ENCODE measurements at places on chromosomes 1 and 21.

DNA sequence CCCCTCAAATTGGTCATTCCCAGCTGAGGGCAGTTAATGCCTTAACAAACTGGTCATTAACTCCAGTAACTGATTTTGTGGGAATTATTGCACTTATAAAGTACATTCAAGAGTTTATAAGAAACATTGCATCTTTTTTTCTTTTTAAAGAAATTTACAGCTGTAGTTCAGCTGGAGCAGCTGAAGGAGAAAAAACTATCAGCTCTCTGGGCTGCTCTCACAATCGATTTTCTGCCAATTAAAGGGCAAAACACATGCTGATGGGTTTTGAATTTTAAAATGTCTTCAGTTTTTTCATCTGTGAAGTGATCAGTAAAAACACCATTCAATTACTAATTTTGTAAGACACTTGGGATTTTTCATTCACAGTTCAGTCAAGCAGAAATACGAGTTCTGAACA lies 74.7 kb downstream of the KIFAP3 start:
- DNase-seq = no peak

DNA sequence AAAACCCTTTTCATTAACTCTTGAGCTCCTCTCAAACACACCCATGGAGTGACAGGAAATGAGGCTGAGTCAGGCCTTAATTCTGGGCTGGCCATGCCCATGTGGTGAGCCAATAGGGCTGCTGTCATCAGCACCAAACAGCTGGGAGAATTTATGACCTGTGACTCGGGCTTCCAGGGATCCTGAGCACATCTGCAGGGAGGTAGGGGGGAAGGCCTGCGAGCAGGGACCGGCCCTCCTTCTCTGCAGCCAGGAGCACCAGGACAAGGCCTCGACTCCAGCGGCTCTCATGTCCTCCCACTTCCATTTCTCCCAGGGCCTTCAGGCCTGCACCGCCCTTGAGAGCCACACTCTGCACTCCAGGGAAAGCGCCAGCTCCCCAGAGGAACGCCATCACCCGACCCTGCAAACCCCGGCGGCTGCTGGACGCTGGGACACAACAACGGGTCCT lies 14.6 kb downstream of the RIPK4 start:
- no peak for DNase-seq

DNA sequence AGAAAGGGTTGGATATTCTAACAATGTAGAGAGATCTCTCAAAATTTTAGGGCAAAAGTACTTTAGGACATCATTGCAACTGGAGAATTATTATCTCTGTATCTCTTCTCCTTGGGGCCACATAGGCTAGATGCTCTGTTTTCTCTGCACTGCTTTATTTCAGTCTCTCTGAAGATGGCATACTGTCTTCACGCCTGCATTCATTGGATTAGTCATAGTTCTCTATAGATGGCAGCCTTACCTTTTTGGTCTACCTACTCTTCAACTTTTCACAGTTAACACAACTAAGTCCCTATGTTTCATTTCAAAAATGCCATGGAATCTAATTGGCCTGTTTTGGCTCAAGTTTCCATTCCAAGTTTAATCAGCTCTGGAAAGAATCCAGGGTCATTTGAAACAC lies 1623.3 kb upstream of the B3GALT2 start:
- DNase-seq = no peak

DNA sequence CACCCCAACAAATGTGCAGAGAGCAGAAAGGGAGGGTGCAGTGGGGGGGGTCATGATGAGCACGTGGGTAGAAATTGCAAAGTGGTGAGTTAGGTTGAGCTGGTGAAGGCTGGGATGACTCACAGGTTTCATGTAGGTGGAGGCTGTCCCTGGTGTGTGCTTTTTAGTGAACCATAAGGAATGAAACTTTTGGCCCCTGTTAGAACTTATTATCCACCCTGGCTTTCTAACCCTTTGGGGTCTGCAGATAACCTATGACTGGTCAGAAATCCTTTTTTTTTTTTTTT lies 46.9 kb downstream of the DOP1B start:
- DNase-seq = no peak

DNA sequence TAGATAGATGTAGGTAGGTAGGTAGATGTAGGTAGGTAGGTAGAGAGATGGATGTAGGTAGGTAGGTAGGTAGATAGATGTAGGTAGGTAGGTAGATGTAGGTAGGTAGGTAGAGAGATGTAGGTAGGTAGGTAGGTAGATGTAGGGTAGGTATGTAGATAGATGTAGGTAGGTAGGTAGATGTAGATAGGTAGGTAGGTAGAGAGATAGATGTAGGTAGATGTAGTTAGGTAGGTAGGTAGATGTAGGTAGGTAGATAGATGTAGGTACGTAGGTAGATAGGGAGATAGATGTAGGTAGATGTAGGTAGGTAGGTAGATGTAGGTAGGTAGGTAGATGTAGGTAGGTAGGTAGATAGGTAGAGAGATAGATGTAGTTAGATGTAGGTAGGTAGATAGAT lies 62.3 kb upstream of the MORC3 start:
- DNase-seq = no peak

GRCh38 chr1:91548376-91549040 lies 47.9 kb downstream of the CDC7 start:
- no peak for DNase-seq

GRCh38 chr1:4851385-4852065 lies 197.1 kb downstream of the AJAP1 start:
- DNase-seq = no peak

DNA sequence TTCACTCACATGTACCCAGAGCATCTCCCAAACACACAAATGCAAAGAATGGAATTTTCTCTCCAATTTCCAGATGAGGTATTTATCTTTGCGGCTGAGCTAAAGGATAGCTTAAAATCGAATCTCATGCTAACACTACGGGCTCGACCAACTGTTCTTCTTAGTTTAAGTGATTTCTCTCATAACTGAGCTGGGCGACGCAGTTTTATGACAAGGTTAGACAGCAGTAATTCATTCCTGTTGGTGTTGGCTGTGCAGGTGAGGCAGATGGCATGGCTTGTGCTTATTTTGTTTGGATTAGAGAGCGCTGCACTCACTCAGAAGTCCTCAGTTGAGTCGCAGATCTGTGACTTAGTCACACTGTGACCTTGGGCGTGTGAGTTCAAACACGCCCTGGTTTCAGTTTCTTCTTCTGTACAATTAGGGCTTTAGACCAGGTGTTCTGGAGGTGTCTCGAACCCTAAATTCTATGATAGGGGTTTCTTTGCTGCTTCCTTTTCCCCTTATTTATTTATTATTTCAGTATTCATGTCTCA lies 41.5 kb upstream of the MRPS6 start:
- DNase-seq = no peak

GRCh38 chr1:213864091-213864490 lies 123.7 kb upstream of the PROX1 start:
- no peak for DNase-seq

DNA sequence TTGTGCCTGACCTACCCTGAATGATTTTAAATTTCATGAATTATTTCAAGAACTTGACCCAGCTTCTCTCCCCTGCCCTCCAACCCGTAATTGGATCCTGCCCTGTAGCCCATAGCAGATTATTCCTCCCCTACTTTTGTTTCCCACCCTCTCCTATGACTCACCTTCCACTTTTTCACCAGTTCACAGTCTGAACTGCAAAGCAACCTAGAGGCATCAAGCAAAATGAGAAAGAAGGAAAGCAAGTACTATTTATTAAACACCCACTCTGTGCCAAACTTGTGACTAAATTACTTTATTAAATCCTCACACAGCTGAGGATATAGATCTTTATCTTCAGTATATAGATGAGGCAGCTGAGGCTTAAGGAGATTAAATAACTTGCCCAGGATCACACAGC lies 20.7 kb upstream of the IKBKE start:
- DNase-seq = no peak

DNA sequence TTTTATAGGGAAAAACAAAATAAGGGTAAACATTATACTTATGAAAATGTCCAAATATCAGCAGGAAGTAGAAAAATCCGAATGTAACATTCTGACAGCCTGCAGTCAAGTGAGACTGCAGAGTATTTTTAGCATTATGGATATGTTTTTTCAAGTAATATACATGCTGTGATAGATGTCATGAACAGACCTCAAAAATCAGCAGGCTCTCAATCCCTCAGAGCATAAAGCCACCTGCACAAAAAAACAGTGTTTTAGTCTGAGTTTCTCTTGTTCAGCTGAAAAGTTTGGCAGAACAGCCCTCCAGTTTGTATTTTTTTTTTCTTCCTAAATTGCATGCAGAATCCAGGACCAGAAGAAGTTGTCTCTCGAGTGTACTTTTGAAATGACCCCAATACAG lies 219.1 kb upstream of the FMN2 start:
- DNase-seq = no peak

GRCh38 chr21:45234127-45234526 lies 53.6 kb downstream of the POFUT2 start:
- no peak for DNase-seq

DNA sequence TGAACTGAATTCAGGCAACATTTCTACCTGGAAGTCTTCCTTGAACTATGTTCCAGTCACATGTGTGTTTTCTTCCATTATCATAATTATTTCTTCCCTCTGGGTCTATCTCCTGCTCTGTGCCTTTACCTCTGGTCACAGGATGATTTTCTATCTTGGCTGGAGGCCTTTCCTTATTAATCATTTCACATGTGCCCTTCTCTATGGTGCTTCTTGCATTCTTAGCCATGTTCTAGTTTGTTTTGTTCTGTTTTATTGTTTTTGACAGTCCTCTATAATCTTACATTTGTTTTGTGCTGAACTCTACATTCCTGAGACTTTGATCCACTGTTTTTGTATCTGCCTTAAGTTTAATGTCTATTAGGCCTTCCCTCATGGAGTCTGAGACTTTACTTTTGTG lies 51.0 kb downstream of the SGIP1 start:
- DNase-seq = no peak

DNA sequence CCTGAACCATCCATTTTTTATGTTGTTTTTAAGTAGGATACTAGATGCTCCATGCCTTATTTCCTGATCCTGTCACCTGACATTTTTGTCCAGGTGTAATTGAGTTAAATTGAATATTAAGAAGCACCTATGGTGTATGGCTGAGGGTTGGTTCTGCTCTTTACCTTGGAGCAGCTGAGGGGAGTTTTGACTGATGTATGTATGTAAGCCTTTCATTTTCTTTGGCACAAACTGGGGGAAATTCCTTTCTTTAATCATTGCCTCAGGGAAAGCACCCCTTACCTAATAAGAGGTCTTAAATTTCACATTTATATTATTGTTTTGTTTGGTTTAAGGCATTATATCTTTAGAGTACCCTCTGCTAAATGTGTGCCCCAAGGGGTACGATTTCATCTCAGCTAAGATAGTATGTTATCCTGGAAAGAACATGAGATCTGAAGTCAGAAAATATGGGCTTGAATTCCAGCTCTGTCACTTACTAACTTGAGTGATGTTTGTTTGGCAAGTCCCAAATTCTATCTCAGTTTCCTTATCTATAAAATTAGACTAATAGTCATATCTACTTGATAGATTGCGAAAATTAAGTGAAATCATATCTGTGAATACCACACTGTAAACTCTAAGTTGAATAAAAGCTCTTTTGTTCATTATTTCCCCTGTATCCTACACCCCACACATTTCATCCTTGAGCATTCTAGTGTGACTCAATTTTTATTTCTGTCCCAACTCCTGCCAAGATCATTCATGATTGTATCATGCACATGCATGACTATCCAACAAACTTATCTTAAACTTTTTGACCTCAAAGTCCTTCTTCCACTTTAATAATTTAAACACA lies 57.7 kb upstream of the NUF2 start:
- no peak for DNase-seq

DNA sequence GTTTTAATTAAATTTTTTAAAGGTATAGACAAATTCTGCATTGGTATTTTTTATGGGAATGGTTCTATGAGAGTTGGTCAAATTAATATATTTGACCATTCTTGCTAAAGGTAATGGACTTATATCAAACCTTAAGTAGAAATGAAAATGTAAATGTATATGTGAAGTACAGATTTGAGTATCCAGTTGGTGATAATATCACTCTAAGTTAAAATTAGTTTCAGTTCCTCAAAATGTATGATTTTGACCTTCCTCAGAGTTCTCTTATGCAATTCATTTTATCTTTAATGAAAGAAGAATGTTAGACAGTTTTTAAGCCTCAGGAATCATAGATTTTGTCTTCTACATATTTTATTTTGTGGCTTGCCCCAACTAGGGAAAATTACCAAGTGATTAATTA lies 1291.5 kb upstream of the B3GALT2 start:
- DNase-seq = no peak

DNA sequence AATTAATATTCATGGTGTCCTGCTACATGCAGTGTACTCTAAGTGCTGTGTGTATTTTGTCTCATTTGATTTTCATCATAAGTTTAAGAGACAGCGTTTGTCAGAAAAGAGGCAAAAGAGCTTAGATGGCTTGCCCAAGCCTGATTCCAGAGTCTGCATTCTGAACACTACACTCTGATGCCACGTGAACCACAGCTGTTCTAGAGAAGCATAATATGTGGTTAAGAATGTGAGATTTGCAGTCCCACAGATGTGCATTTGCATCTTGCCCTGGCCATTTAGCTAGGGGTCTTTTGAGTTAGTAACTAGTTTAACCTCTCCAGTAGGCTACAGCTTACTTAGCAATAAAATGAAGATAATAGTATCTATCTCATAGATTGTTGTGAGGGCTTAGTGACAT lies 9.2 kb upstream of the GADD45A start:
- no peak for DNase-seq

DNA sequence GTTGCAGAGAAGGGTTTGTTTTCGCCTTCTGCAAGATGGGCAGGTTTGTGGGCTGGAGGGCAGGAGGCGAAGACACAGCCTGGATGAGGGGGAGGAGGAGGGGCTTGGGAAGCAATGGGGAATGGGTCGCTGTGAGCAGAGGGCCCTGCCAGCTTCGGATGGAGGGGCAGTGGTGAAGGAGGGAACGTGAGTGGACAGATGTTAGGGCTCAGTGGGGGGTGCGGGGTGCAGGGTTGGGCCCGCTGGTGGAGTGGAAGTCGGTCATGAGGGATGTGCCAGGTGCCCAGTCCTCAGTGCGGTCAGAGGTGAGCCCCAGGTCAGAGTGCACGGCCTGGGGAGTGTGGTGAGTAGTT lies 55.5 kb upstream of the ABCG1 start:
- no peak for DNase-seq

DNA sequence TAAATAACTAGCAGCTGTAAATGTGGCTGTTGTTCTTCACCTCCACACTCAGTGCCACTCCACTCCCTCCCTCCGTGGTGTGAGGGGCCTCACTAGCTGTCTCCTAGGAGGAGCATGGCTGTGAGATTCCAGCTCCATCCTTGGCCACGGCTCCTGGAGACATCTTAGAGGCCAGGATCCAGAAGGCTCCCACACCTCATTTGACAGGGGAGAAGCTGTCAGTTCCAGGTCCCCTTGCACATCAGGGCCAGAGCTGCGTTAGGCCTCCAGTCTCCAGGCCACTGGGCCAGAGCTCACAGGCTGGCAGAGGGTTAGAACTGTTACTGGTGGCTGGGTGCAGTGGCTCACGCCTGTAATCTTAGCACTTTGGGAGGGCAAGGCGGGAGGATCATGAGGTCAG lies 15.0 kb downstream of the PCSK9 start:
- no peak for DNase-seq

- no peak for DNase-seq
Observed at GRCh38 chr1:231571904-231572303, 43.4 kb downstream of the TSNAX start.

- DNase-seq = no peak
Observed at GRCh38 chr1:174058624-174059023, 36.5 kb upstream of the RC3H1 start.

Measured in CMK (cell line).